ENCODE measurements at places on chromosomes 2 and 18.

GRCh38 chr2:120735746-120736170 lies at the start of gene GLI2:
GLI2 (plus strand) TSS chr2:120735868; CDS start chr2:120797321, 61,453 bp downstream.
- peak; percentile 21 for DNase-seq

DNA sequence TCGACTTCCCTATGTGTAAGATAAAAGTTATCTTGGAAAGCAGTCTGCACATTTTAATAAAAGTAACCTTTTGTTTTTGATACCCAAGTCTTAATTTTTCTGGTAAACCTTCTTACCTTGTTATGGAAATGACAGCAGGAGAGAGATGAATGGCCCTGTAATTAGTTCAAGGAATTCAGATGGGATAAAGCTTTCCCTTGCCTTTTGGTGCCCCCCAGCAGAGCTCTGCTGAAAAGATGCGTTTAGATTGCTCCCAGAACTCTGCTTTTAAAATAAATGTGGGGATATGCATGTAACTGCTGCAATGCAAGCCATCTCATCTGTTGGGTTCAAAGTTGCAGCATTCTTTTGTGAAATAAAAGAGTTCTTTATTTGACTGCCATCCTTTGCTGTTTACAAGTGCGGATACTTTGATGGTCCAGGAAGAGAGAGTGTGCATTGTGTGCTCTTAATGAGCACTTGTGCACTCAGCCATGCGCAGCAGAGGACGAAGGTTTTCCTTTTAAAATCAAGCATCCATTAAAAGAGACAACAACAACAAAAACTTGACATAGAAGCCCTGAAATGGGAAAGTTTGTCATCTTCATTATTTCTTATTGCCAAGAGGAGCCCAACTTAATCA lies 176.7 kb upstream of the ST6GAL2 start:
- no peak for DNase-seq

DNA sequence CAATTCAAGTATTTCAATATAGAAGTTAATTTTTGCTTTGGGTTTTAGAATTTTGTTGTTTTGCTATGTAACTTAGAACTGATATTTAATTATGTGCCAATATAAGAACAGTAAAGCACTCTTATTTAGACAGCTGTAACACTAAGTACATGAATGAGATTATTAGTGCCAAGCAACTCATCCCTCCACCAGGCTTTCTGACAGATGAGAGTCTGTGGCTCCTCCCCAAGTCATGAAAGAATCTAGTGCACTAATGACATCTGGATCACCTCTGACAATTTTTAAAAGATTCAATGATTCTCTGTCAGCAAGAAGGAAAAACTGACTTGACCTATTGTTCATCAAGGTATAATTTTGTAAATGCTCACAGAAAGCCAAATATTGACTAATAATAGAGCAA lies 67.8 kb downstream of the TMEFF2 start:
- DNase-seq: no peak

DNA sequence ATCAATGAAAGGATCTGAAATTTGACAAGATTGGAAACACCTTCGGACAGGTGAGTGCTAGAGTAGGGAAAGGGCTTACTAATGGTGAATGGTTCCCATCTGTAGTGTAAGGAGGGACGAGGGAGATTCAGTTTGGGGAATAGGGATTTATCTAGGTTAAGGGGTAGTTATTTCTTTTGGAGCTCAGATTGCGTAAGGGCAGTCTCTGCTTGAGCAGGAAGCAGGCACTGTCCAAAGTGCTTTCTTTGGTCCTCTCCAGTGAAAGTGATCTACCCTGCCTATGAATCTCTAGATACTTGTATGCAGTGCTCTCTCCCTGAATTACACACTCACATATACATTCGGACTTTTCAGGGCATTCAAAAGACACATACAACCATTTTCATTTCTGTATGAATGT lies 272.9 kb upstream of the FIGN start:
- DNase-seq: no peak

DNA sequence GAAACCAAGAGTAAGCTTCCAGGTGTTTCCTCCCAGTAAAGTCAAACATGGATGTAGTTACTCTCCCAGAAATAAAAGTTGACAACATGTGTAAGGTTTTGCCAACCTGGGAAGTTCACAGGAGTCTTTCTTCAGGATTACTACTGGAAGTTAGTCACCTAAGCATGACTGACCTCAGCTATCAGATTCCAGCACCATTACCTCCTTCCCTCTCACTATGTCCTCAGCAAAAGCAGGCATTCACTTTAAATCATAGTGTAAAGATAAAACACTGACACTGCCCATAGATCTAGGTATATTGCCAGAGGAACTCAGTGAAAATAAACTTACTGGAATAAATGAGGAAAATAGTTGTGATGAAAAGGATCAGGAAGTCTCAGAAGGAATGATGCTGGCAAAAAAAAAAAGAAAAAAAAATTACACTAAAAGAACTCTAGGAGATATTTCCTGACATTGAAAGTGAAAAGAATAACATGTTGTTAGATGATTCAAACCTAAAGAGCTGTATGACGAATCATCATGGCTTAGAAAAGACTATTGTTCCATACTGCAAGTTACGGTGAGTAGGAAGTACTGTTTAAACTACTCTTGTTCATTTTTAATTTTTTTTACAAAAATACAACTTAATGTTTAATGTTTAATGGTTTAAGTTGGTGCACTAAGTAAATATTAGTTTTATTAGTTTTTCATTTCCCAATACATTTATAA lies 484.5 kb upstream of the ZNF804A start:
- no peak for DNase-seq

DNA sequence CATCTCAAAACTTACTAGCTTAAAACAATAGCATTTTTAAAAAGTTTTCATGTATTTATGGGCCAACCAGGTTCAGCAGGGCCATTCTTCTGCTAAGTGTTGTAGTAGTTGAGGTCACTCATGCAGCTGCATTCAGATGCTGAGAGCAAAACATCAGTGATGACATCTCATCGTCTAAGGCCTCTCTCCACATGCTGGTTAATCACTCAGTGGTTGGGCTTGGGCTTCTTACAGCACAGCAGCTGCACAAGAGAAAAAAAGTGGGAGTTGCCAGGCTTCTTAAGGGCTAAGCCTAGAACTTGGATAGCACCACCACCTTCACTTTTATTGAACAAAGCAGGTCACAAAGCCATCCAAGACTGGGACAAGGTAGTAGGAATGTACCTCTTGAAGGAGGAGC lies 190.3 kb downstream of the IRS1 start:
- DNase-seq: no peak

GRCh38 chr18:58592223-58593214 lies 36.4 kb downstream of the ALPK2 start:
- no peak for DNase-seq

- no peak for DNase-seq
These were observed 234.3 kb upstream of the LYPD1 start for GRCh38 chr2:132904142-132904842.

DNA sequence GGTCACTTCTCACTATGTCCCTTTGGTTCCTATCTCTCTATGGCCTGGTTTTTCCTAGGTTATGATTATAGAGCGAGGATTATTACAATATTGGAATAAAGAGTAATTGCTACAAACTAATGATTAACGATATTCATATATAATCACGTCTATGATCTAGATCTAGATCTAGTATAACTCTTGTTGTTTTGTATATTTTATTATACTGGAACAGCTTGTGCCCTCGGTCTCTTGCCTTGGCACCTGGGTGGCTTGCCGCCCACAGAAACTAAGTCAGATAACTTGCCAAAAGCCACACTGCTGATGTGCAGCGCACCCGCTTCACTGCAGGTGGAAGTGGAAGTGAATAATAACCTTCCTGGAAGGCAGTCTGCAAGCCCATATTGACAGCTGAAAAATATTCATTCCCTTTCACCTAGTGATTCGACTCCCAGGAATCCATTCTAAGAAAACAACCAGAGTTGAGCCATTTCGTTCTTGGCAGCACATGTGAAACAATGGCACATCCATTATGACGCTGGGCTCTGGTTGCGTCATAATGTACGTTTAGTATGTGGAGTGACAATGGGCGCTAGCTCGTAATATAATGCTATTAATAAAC lies 725 bp upstream of the ANKRD53 start:
- no peak for DNase-seq

GRCh38 chr2:127954857-127955256 lies 69.1 kb upstream of the AMMECR1L start:
- DNase-seq: no peak

- no peak for DNase-seq
These were observed 55.3 kb upstream of the ITGB6 start for GRCh38 chr2:160255408-160255807.

- DNase-seq: no peak
These were observed 256.0 kb downstream of the TNS1 start for GRCh38 chr2:217746808-217747207.

- no peak for DNase-seq
These were observed 105.6 kb upstream of the UXS1 start for GRCh38 chr2:106299696-106300095.
